ENCODE measurements at places on chromosomes 6 and 20.

DNA sequence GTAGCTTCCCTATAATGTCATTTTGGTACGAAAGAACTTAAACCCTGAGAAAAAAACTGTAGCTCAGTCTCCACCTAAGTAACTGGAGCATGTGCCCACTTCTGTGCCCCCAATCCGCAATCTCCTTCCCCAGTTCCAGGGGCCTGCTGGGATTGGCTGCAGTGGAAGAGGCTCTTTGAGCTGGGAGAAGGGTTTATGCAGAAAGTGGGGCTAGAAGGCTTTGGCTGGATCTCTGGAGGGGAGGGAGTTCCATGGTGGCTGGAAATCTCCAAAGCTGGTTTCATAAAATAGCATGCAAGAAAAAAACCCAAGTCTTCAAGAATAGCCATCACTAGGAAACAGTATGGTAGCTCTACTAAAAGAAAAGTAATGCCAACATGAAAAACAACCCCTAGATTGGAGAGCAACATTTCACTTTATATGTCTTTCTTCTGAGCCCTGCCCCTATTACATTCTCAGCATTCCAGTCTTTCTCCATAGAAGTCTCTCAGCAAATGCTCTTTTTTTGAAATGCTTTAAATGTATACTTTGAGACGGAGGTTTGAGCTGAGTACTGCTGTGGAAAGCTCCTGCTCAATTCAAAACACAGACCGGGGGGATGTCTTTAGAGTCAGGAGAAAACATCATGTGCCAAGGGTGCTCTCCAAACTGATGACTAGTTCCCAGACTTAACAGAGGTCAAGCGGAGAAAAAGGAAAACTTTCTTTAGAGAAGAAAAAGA, 36.0 kb upstream of the FOXO3 start:
- peak overlapping the region; percentile 85 for H3K27ac ChIP-seq
- peaks cover 12% of the 10 kb centered on the region for H3K4me1 ChIP-seq
- H3K36me3 ChIP-seq = peaks cover 4% of the 10 kb centered on the region
- no peaks in the 10 kb centered on the region for H3K27me3 ChIP-seq

GRCh38 chr20:64113444-64113775, 6.0 kb upstream of the NPBWR2 start:
- peak; percentile 56 for DNase-seq
- no peak overlapping the region for H3K27ac ChIP-seq
- no peak overlapping the region for H3K4me3 ChIP-seq
- H3K36me3 ChIP-seq = no peaks in the 10 kb centered on the region

GRCh38 chr20:21705575-21706260, at the start of gene PAX1:
Gene PAX1, plus strand, starts transcription at chr20:21705664. Its CDS starts 49 bp downstream, at chr20:21705713.
- peaks cover 10% of the 10 kb centered on the region for H3K4me1 ChIP-seq
- H3K4me3 ChIP-seq = peak within 1 kb of the TSS; percentile 33
- peaks cover 2% of the 10 kb centered on the region for H3K36me3 ChIP-seq
- no peak for DNase-seq
- H3K27me3 ChIP-seq = peaks cover 84% of the 10 kb centered on the region

DNA sequence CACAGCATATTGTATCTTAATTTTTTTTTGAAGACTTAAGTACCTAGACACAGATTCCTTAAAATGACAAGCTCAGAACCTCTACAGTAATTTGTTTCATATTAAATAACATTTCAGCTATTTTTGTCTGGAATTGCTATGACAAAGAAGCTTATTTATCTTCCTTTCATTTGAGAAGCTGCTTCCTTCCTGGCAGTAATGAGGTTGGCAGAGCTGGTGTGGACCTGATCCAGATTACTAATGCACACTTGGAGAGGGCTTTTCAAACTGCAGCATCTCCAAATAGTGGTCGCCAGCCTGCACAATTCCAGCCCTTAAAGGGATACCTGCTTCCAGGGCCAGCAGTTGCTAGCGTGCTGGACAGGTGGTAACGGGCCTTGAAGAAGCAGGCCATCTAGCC, 12.1 kb downstream of the PTCHD4 start:
- H3K27ac ChIP-seq = no peak overlapping the region
- no peaks in the 10 kb centered on the region for H3K4me1 ChIP-seq
- H3K36me3 ChIP-seq = peaks cover 2% of the 10 kb centered on the region
- H3K4me3 ChIP-seq = no peak overlapping the region
- DNase-seq = no peak
- H3K27me3 ChIP-seq = no peaks in the 10 kb centered on the region

- peaks cover 18% of the 10 kb centered on the region for H3K36me3 ChIP-seq
- no peak overlapping the region for H3K27ac ChIP-seq
- no peak for DNase-seq
Observed at GRCh38 chr20:36582322-36582721, 8.9 kb downstream of the TGIF2 start.

Measured in chondrocyte (in vitro differentiated cells).